Endodermal cell (in vitro differentiated cells): ENCODE measurements at places on chromosomes 16 and 17. TPM values are rescaled to one million over a fixed set of nuclear protein-coding genes. Genes with fewer than 3 reads are reported as not detected.

Gene CDRT15L2
- total RNA-seq = not detected in 3 replicates

Gene PROCA1
- 41.6 to 48.8 TPM (median 42.5 TPM) in 3 replicates for total RNA-seq

Gene PIPOX
- 5.9 and 6.6 TPM in 2 replicates for total RNA-seq

Gene CA7
- total RNA-seq = not detected in 2 replicates

Gene HS3ST3B1
- 6.9 to 9.1 TPM (median 7.3 TPM) in 3 replicates for total RNA-seq

Gene FA2H
- total RNA-seq = 1.8 and 2.4 TPM in 2 replicates

Gene CD7
- 0.55 and 0.75 TPM in 2 replicates for total RNA-seq

Gene MC1R
- 2.5 to 3.4 TPM (median 2.9 TPM) in 3 replicates for total RNA-seq

Gene CD300E
- total RNA-seq = 1.3 and 1.5 TPM in 2 replicates

Gene TEDC2
- 19.2 to 57.6 TPM (median 56.8 TPM) in 3 replicates for total RNA-seq

Gene SLFN13
- 18.8 to 60.0 TPM (median 58.7 TPM) in 3 replicates for total RNA-seq

Gene TBC1D3I
- 0.50 and 0.75 TPM in 2 replicates for total RNA-seq

Gene AMZ2
- 64.0 and 78.5 TPM in 2 replicates for total RNA-seq
